ENCODE measurements at places on chromosomes 7 and 10. TPM values are rescaled to one million over a fixed set of nuclear protein-coding genes. Genes with fewer than 3 reads are reported as not detected.

GRCh38 chr10:133274751-133275683, 1.7 kb downstream of the ADAM8 start:
- DNase-seq = peak; percentile 59

GRCh38 chr7:54989453-54990225, 29.2 kb upstream of the EGFR start:
- no peak for DNase-seq

GRCh38 chr7:610531-611280, 91.1 kb upstream of the PDGFA start:
- DNase-seq = no peak

GRCh38 chr10:49398000-49398861, 2.3 kb upstream of the DRGX start:
- DNase-seq = peak; percentile 62

GRCh38 chr10:121614613-121615434, 16.6 kb upstream of the FGFR2 start:
- DNase-seq = no peak

DNA sequence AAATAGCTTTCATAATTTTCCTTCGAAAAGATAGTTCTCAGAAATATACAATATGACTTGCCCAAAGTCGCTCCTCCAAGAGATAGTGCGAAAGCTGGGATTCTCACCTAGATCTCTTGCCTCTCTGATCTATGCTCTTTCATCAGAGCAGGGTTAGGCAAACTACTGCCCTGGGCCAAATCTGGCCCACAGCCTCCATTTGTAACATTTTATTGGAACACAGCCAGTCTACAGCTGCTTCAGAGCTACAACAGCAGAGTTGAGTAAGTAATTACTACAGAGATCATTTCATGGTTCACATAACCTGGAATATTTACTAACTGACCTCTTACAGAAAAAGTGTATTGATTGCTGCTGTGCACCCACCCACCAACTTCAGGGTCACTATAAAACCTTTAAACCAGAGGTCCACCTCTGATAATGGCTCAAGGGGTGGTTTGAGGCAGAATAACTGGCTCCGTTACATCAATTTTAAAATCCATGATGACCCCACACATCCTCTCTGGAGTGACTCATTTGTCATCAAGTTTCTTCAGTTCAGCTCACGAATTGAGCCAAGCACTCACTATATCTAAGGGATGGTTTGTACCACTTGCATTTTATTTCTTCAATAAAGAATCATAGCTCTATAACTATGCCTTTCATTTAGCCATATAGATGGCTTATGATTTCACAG, 1019.0 kb downstream of the XPNPEP1 start:
- no peak for DNase-seq

- DNase-seq = no peak
Observed at GRCh38 chr10:119620241-119621077, 23.7 kb upstream of the TIAL1 start.

DNA sequence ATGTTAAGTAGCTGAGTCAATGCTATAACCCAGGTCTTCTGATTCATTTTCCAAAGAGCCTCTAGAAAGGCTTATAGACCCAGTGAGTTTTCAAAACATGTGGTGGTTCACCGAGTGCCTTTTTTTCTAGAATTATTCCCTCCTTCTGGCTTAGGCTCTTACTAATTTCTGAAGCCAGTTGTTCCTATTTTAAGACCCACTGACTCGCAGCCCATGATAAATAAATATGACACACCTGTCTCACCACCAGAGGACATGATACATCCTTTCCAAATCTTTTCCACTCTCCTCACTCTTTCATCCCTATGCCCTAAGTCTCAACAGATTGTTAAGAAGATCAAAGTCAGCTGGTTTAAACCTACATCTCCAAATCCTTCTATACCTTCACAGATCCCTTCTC, 126.0 kb upstream of the WNT16 start:
- no peak for DNase-seq

DNA sequence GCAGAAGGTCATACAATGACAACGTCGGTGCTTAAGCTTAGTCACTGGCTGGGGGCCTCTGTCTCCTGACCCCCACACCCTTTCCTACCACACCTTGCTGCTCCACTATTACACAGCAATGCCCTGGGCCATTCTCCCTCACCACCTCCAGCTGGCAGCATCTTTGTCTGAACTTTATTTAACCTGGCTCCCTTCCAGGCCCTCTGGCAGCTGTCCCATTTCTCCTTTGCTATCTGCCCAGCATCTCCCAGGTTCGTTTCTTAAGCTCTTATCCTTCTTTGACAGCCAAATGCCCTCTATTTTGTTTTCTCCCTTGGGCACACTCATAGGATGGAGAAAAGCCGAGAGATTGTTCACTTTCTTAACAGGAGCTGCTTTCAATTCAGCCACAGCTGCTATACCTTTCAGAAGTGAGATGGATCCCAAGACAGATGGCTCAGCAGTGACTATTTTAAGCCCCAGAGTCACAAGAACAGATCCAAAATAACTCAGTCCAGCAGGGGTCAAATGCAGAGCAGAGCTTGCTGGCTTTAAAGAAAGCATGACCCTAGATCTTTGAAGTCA, 1277.1 kb upstream of the AUTS2 start:
- DNase-seq = no peak

- no peak for DNase-seq
Observed at GRCh38 chr7:139249179-139249810, 18.3 kb downstream of the UBN2 start.

DNA sequence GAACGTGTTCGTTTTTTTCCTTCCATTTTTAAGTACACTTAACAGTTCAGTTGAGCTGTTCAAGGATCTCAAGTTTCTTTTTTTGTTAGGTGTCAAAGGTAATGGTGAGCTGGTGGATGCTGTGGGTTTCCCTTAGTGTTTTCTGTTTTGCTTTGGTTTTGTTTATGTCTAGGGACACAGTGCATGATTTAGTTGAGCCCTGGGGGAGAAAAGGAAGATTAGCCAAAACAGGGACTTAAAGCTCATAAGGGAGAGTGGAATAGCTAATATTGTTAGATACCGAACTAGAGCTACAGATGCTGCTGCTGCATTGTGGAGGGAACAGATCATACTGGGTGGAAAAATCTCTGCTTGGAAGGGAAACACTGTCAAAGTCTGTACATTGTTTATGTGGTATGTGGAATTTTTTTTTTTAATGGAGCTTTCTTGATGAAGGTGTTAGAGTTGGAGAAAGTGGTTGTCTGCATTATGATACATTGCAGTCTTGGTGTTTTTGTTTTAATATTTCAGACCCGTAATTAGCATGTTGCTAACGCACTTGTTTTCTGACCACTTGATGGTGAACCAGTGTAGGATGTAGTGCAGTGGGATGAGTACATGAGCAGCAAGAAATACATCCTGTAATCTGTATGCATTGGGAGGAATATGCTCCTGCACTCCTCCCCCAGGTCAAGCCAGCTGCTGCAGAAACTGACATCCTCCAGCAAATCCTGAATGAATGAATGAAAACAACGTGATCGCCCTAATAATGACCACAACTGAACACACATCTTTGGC, 2.1 kb downstream of the GLCCI1 start:
- DNase-seq = no peak

The CHAT gene
- total RNA-seq = not detected
